ENCODE measurements at places on chromosomes 2 and 18.

- DNase-seq, result peak; percentile 33
These were observed 155.4 kb downstream of the FAM210A start for GRCh38 chr18:13570856-13571495.

DNA sequence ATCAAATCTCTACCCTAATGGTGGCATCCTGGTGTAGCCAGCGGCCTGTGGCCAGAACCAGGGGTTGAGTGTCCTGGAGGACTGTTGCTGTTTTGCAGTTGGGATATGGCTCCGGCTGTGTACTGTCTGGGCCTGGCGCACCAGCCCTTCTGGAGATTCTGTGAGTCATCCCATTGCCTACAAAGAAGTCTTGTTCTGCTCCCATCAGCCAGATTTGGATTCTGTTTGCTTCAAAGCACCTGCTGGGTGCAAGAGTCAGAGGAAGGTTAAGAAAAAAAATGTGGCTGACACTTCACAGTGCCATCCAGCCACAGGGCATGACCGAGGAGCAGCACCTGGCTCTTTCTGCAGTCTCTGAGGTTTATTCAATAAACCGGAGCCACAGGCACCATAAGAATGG is 41.0 kb upstream of the ASAP2 start:
- DNase-seq, result no peak

GRCh38 chr2:85763831-85764230 is 10.0 kb downstream of the ATOH8 start:
- DNase-seq, result no peak

DNA sequence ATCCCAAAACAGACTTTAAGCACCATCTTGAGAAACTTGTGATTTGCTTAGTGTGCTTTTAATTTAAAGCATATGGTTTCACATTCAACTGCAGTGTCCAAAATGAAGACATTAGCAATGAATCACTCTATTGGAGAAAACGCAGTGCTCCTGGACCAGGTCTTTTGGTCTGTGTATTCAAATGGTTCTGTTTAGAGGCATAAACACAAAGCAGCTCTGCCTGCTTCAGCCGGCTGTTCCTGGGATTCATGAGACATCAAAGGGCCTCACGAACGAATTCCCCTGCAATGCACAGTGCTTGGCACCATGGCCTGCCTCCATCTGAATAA is 117.1 kb upstream of the SP5 start:
- no peak for DNase-seq

- no peak for DNase-seq
These were observed 272.8 kb upstream of the MMADHC start for GRCh38 chr2:149860276-149860921.

DNA sequence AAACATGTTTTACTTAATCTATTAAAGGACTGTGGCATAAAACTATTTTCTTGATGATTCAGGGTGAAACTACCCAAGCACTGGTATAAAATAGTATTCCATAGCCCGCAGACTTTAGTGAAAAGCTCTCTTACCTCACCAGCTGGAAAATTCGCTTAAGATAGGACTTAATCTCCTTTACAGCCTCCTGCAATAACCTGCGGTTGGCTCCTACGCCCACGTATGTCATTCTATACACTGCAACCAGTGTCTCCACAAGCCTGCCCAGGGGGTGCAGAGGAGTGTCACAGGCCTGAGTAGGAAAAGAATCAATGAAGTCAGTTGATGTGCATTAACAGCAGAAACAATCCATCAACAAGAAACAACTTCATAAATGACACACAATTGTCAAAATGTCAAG is 11.3 kb upstream of the MPP4 start:
- no peak for DNase-seq

DNA sequence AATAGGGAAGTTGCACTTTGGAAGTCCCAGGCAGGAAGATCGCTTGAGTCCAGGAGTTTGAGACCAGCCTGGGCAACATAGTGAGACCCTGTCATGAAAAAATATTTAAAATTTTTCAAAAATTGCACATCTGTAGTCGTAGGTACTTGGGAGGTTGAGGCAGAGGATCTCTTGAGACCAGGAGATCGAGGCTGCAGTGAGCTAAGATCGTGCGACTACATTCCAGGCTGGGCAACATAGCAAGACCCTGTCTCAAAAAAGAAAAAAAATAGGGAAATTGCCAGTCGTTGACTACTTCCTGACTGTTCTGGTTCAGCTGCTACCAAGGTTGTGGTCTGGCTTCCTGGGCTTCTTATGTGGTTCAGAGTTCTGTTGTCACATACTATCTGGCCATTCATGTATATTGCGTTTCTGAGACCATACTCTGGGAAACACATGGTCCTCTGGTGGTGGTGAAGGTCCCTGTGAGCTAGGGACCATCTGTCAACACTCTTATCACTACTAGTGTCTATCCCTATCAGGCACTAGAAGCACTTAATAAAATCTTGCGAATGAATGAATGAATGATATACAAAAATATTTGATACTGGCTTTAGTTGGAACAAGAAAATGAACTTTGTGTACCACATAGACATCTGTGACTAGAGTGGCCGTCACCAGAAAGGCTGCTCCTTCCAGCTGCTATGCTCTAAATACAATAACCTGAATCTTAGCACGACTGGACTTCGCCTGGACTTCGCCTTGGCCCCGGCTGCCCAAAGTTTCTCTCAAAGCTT is 861 bp upstream of the KLHL23 start:
- no peak for DNase-seq

DNA sequence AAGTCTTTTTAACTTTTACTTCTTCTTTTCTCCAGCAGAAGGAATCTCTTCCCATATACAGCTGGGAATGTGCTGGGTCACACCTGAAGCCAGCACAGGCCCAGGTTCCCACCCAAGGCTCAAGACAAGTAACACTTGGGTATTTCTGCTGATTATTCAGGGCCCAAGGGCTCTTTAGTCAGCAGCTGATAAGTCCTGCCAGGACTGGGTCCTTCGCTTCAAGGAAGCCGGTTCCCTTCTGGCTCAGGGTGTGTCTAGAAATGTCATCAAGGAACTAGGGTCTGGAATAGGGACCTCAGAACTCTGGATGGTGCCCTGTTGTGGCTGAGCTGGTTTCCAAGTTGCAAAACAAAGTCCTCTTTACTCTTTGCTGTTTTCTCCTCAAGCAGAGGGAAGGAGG is 27.0 kb upstream of the SERPINB2 start:
- no peak for DNase-seq

GRCh38 chr18:49849331-49850217 is 36.2 kb upstream of the ACAA2 start:
- no peak for DNase-seq

DNA sequence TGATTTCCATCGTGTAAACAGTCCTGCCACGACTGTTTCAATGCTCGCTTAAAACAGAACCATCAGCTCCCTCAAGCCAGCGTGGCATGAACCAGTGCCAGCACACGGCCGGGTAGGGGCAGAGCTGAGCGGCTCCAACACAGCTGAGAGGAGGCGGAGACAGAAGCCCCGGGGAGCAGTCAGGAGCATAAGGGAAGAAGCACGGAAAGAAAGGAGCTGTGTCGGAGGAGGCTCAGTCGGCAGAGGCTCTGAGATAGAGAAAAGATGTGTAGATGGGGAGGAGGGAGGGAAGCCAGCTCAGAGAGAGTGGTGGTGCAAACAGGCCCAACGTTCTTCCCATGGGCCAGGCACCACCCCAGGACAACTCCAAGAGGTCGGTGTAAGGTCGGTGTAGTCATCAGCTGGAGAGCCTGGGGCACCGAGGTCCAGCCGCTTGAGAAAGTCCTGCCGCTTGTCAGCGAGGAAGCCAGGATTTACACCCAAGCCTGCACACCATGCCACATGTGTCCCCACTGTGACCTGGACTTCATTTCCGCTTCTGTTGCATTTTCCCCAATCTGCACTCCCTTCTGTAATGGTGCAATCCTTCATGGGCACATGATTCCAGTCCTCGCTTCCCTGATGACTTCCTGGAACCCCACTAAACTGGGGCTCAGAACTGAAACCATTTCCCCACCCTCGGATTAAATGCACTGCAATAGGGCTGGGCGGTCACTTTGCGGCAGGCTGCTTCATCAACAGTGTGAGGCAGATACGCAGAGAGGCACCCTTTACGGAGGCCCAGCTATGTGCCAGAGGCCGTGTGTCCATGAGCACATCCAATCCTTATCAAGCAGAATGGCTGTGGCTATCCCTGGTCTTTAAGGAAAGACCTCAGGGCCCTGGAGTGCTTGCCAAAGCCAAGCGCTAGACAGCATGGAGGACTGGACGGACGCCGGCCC is 43.5 kb downstream of the CYP27C1 start:
- no peak for DNase-seq

DNA sequence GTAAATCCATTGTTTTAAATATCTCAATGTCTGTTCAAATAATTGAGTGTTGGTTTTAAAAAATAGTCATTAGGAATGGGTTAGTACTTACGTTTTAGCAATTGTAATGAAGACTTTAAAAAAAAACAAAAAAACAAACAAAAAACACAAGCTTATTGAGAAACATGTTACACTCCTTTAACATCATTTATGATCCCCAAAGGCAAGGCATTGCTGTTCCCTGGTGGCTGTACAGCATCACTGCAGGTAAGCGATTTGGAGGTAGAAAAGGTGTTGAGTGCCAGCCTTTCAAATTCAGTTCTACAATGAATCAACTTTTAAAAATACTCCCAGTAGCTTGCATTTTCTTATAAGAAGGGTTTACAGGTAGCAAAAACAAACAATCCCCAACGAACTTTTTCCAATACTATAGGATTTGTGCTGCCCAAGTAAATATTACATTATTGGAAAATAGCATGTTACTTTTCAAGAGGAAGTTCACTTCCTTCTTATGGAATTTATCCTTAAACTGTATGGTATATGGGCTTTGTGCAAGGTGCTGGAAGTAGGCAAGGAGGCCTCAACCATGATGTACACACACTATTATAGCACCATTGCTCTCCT is 27.5 kb downstream of the CNRIP1 start:
- no peak for DNase-seq

DNA sequence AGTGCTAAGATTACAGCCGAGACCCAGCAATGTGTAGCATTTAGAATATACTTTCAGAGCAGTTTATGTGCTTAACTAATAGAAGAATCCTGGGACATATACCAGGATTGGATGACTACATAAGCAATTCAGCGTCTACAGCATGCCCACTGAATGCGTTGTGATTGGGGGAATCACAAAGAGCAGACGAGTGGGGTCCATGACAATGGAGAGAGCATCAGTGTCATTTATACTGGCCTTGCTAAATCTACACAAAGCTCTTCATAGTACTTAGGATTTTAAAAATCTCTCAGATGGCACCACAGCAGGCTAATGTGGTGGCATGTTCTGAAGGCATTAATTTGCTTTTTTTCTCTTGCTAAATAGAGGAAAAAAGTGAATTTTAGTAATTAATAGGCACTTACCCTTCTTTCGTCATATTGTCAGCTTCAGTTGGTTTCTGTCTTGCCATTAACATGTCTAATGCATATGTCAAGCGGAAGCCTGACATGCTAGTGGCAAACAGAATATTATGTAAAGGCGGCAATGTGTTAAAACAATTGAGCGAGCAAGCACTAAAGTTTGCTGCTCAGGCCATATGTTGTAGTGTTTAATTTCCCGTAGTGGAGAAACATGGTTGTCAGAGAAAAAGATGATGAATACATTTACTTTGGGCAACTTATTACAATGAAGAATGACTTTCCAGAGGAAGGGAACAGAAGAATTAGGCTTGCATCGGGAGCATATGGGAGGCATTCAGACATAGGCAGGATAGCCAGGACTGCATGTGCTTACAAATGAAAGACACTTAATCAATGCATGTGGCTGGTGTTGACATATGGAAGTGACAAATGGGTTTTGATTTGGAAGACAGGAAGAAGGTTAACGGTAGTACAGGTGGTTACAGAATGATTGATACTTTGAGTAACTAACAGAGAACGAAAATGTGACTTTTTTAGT is 145.2 kb downstream of the ICOS start:
- no peak for DNase-seq

- DNase-seq, result no peak
These were observed 37.9 kb downstream of the DARS1 start for GRCh38 chr2:135947483-135947882.

DNA sequence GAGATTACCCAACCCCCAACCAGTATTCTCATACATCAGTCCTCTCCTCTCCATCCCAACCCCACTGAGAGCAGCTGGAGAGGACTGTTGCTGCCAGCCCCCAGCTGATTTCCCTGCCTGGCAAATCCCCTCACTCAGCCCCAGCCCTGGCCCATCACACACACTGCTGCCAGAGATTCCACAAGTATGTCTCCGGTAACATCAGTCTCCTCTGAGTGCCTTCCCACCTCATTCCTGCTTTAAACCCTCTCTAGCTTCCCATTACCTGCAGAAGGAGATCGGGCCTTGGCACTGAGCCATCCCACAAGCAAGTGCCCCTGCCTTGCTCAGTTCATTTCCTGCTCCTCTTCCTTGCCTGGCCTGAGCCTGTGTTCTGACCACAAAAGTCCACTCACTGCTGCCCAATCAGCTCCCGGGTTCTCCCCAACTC is 50.6 kb upstream of the ZFP36L2 start:
- DNase-seq, result no peak

- no peak for DNase-seq
These were observed 88.7 kb upstream of the ATL2 start for GRCh38 chr2:38465789-38466127.

DNA sequence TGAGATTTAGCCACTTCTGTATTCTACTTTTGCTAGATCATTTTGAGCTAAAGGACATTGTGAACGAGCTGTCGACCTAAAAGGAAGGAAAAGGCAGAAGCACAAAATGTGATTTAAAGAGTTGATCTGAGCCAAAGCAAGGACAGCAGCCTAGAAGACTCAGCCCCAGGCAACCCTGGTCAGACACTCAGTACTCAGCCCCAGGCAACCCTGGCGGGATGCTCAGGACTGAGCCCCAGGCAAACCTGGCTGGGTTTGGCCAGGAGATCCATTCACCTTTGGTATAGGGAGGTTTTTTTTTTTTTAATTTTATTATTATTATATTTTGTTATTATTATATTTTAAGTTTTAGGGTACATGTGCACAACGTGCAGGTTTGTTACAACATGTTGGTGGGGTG is 34.3 kb upstream of the PXDN start:
- DNase-seq, result no peak

GRCh38 chr2:155209696-155210450 is 511.4 kb downstream of the KCNJ3 start:
- DNase-seq, result no peak

DNA sequence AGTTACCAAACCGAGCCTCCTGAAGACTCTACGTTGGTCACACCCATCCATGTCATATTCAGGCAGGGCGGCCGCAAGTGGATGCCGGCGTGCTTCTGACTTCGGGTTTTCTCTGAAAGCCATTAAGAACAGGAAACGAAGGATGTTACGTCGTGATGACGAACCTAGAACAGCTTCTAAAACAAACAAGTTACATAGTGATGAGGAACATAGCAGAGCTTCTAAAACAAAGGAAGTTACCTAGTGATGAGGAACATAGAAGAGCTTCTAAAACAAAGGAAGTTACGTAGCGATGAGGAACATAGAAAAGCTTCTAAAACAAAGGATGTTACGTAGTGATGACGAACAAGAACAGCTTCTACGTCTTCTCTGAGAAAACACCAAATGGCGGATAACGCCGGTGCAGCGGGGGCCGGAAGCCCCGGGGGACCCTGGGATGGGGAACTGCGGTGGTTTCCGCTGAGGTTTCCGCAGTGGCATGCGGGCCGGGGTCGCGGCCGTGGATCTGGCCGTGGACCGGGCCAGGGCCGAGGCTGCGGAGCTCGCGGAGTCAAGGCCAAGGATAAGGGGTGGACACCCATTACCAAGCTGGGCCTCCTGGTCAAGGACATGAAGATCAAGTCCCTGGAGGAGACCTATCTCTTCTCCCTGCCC is 141.1 kb downstream of the SOCS6 start:
- no peak for DNase-seq
